Large intestine (tissue), 12 donors: ENCODE measurements at places on chromosomes 12 and 14. TPM values are rescaled to one million over a fixed set of nuclear protein-coding genes. Genes with fewer than 3 reads are reported as not detected.

DNA sequence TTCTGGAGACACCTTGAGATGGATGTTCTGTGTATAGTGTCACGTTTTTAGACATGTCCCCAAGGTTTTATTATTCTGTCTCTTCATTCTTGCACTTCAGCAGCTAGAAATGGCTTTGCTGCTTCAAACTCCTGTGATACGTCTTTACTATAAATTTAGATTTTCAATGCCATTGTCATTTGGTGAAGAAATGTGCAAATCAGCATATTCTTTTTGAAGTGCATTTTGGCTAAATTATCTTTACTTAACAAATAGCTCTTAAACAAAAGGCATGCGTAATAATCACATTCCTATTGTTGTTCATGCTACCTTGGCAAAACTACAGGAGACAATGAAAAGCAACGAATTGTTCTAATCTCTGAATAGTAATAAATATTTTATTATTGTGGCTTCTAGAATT is 502.9 kb upstream of the SYT1 start:
- no peak overlapping the region for H3K27ac ChIP-seq
- no peaks in the 10 kb centered on the region for H3K36me3 ChIP-seq
- H3K27me3 ChIP-seq: no peaks in the 10 kb centered on the region
- H3K4me1 ChIP-seq: no peaks in the 10 kb centered on the region
- no peak for DNase-seq

The LBHD2 gene
- not detected for polyA plus RNA-seq

The YAF2 gene
- 19.4 TPM for polyA plus RNA-seq

The ADAMTS20 gene
- polyA plus RNA-seq: 0.49 TPM

The MAP4K5 gene
- 37.2 TPM for polyA plus RNA-seq

- H3K36me3 ChIP-seq: no peaks in the 10 kb centered on the region
- H3K27me3 ChIP-seq: no peaks in the 10 kb centered on the region
- DNase-seq: no peak
- H3K4me1 ChIP-seq: peaks cover 24% of the 10 kb centered on the region
- H3K27ac ChIP-seq: no peak overlapping the region
- H3K4me3 ChIP-seq: no peak overlapping the region
Observed at GRCh38 chr12:124622331-124622730, 54.9 kb upstream of the NCOR2 start.

DNA sequence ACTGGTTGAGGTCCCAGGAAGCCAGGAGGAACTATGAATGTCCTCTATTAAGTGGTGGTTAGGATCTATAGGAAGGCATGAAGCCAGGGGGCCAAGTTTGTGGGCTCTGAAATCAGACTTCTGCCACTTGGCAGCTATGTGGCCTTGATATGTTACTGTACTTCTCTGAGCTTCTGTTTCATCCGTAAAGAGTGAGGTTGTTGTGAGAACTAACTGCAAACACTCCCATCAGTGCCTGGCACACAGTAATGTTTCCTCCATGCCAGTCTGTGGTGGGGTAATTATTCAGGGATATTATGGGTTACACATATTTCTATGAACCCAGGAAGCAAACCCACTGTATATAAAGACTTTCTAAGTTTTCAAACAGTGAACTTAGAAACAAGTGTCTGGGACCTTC is 57.4 kb downstream of the PLXNC1 start:
- DNase-seq: no peak
- H3K4me3 ChIP-seq: no peak overlapping the region
- H3K27ac ChIP-seq: no peak overlapping the region
- no peaks in the 10 kb centered on the region for H3K27me3 ChIP-seq

- peak overlapping the region; percentile 86 for H3K27ac ChIP-seq
- no peaks in the 10 kb centered on the region for H3K36me3 ChIP-seq
- peak overlapping the region; percentile 89 for H3K4me3 ChIP-seq
Observed at GRCh38 chr14:92105893-92106142, 564 bp downstream of the ATXN3 start.

DNA sequence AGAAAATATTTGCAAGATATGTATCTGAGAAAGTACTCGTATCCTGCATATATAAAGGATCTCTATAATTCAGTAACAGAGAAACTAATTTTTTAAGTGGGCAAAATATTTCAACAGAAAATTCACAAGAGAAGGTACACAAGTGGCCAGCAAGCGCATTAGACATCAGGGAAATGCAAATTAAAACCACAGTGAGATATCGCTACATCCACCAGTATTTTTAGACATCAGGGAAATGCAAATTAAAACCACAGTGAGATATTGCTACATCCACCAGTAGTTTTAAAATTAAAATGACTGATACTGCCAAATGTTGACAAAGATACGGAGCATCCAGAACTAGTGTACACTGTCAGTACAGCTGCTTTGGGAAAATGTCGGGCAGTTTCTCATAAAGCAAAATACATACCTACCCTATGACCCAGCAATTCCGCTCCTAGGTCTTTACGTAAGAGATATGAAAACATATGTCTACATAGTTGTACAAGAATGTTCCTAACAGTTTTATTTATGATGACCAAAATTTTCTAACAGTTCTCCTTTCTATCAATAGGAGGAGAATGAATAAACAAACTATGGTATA is 2.8 kb upstream of the KCNK13 start:
- H3K4me1 ChIP-seq: peaks cover 7% of the 10 kb centered on the region
- H3K4me3 ChIP-seq: no peak overlapping the region
